ENCODE measurements at places on chromosomes 7 and 10. TPM values are rescaled to one million over a fixed set of nuclear protein-coding genes. Genes with fewer than 3 reads are reported as not detected.

The TRIM50 gene
- total RNA-seq: 0.21 TPM

The TFR2 gene
- total RNA-seq: 4.6 TPM

The CPA1 gene
- not detected for total RNA-seq

The RSPH10B2 gene
- total RNA-seq: 6.5 TPM

The IPMK gene
- total RNA-seq: 11.4 TPM

The TIMM23 gene
- total RNA-seq: 99.3 TPM

The CDC14C gene
- total RNA-seq: not detected

The KIN gene
- total RNA-seq: 8.7 TPM

The NKX2-3 gene
- total RNA-seq: 0.35 TPM

The LGI1 gene
- 0.49 TPM for total RNA-seq

The SGCE gene
- total RNA-seq: 1.6 TPM

The GNAT3 gene
- total RNA-seq: 0.25 TPM

The TSPAN33 gene
- 1.5 TPM for total RNA-seq

The FRMPD2 gene
- total RNA-seq: 0.44 TPM

The PRXL2A gene
- total RNA-seq: 29.8 TPM

The LOXL4 gene
- total RNA-seq: 67.5 TPM

The FAM3C gene
- 136 TPM for total RNA-seq

The ZNF394 gene
- total RNA-seq: 14.8 TPM

The HOXA4 gene
- total RNA-seq: 9.7 TPM

The ETV1 gene
- total RNA-seq: 0.65 TPM

The CALML3 gene
- total RNA-seq: 0.45 TPM

The GJD4 gene
- total RNA-seq: not detected

The TRIM4 gene
- total RNA-seq: 28.9 TPM

The SLC18A3 gene
- total RNA-seq: 0.10 TPM

The TBC1D12 gene
- total RNA-seq: 13.7 TPM

The PCLO gene
- total RNA-seq: 56.3 TPM
